ENCODE measurements at places on chromosomes 3 and 15. TPM values are rescaled to one million over a fixed set of nuclear protein-coding genes. Genes with fewer than 3 reads are reported as not detected.

DNA sequence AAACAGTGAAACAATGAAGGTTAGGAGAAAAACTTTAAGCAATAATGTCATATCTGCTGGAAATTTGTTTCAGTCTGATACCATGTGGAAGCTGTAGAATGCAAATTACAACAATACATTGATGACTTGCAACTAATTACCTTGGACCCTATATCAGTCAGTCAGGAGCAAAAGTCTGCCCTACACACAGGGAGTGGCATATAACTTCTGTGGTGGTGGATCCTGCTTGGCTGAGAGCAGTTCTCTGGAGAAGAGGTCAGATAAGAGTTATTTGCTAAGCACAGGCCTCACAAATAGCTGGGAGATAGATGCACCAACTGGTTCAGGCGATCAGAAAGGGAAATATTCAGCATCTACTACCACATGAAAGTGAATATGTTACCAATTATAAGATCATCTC is 1364.6 kb upstream of the EPHA6 start:
- peaks cover 3% of the 10 kb centered on the region for H3K27me3 ChIP-seq
- no peak overlapping the region for H3K27ac ChIP-seq

DNA sequence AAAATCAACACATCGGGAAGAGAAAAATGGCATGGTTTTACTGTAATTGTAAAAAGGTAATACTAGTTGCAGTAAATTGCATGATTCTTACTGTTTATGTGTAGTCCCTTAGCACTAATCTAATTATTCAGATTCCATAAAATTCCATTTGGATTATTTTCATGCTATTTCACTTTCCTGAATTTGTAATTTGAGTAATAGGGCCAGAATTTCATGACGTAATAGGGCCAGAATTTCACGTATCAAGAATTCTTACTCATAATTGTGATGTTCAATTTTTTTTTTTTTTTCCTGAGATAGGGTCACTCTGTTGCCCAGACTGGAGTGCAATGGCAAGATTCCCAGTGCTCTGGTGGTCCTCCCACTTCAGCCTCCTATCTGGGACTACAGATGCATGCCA is 2.9 kb upstream of the U2SURP start:
- no peak for DNase-seq
- no peak overlapping the region for H3K27ac ChIP-seq
- no peaks in the 10 kb centered on the region for H3K27me3 ChIP-seq
- no peaks in the 10 kb centered on the region for H3K36me3 ChIP-seq
- peaks cover 27% of the 10 kb centered on the region for H3K4me1 ChIP-seq

DNA sequence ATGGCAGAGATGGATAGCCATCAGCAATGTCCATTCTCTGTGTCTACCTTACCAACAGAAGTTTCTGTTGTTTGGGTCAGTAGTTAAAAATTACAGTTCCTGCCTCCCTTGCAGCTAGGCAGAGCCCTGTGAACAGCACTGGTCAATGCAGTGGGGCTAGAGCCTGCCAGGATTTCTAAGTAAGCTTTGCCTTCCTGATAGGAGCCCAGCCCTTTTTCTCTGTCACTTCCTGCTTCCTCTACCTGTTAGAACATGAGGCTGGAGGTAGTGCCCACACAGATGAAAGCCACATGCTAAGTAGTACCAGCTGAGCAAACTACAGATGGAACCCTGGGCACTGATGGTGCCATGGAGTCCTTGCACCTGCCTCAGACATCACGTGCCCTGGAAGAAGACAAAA is 45.0 kb downstream of the MGLL start:
- H3K27ac ChIP-seq, result peak overlapping the region; percentile 95
- H3K4me1 ChIP-seq, result peaks cover 82% of the 10 kb centered on the region
- no peak for DNase-seq
- H3K27me3 ChIP-seq, result no peaks in the 10 kb centered on the region
- no peak overlapping the region for H3K4me3 ChIP-seq

GRCh38 chr15:58748852-58749531 is 515 bp downstream of the ADAM10 start:
- H3K4me1 ChIP-seq, result peaks cover 29% of the 10 kb centered on the region
- peak overlapping the region; percentile 93 for H3K27ac ChIP-seq
- no peaks in the 10 kb centered on the region for H3K27me3 ChIP-seq

DNA sequence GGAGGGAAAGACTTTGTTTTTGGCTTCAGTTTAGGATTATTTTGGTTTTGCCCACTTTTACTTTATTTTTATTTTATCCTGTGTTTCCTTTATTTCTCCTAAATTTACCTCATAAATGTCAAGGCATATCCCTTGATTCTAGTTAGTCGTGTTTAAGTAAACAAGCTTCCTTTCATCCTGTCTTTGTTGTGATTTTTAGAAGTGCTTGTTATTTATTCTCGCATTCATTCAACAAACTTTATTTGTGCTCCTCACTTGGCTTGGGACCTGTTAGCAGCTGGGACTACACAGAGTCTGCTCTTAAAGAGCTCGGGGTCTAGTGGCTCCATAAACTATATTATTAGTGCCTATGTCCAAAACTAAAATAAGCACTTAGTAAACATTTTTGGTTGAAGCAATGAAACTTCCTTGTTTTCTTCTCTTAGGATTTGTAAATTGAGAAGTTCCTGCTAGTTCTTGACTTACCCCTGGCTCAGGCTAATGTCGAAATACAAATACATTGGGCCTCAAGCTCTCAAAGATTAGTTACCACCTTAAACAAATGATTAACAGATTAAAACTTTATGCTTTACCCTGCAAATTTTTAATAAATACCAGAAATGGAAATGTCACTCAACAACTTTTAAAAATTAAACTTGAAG is 19.0 kb upstream of the DMXL2 start:
- DNase-seq, result no peak
- no peaks in the 10 kb centered on the region for H3K4me1 ChIP-seq
- H3K36me3 ChIP-seq, result no peaks in the 10 kb centered on the region
- no peak overlapping the region for H3K27ac ChIP-seq
- H3K4me3 ChIP-seq, result no peak overlapping the region

DNA sequence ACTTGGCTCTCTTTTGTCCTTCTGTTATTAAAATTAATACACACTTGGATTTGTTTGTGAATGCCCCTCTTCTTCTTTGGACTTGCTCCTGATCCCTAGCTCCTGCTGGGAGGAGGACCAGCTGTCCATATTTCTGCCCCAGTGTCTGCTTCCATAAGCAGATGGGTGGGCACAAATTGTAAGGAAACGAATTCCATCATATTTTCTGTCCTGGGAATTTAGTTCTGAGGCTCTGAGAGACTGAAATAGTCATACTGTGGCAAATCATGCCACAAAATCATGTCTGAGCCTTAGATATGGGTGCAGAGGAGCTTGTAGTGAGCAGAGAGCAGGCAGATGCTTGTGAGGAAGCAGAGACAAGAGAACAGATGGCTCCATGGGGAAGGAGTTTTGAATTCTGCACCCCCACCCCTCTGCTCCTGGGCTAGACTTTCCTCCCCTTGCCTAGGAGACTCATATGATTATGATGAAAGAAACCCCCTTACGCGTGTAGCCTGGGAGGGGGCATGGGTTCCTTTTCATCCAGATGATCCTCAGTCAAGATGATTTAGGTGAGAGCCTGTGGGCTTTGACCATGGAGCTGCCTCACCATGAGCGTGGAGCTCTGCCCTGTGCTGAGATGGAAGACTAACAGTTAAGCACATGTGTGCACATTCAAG is 50.6 kb downstream of the SV2B start:
- no peak overlapping the region for H3K27ac ChIP-seq
- no peaks in the 10 kb centered on the region for H3K4me1 ChIP-seq
- H3K36me3 ChIP-seq, result no peaks in the 10 kb centered on the region
- no peaks in the 10 kb centered on the region for H3K27me3 ChIP-seq
- peak; percentile 36 for DNase-seq

DNA sequence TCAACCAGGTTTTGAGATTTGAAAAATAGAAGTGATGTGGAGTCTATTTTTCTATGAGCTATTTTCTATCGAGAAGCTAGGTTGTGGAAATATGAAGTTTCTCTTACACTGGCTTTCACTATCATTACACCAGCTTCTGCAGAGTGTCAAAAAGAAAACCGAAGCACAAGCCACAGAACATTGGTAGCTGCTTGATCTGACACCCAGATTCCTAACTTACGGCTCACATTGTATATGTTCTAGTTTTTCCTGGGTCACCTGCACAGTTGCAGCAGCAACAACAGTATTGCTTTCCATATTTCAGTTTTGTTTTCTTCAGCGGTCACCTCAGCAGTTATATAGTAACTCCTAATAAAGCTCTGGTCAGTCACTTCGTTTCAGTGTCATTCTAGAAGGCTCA is 790.1 kb downstream of the PLOD2 start:
- H3K27me3 ChIP-seq, result no peaks in the 10 kb centered on the region
- no peaks in the 10 kb centered on the region for H3K4me1 ChIP-seq
- H3K27ac ChIP-seq, result no peak overlapping the region
- no peak for DNase-seq

GRCh38 chr15:94002041-94002440 is 229.3 kb upstream of the MCTP2 start:
- no peak overlapping the region for H3K4me3 ChIP-seq
- peaks cover 17% of the 10 kb centered on the region for H3K4me1 ChIP-seq
- H3K36me3 ChIP-seq, result no peaks in the 10 kb centered on the region
- no peak for DNase-seq
- H3K27me3 ChIP-seq, result peaks cover 12% of the 10 kb centered on the region
- H3K27ac ChIP-seq, result no peak overlapping the region

- no peaks in the 10 kb centered on the region for H3K4me1 ChIP-seq
- H3K4me3 ChIP-seq, result no peak overlapping the region
- no peak overlapping the region for H3K27ac ChIP-seq
- no peak for DNase-seq
- no peaks in the 10 kb centered on the region for H3K27me3 ChIP-seq
Observed at GRCh38 chr3:62500556-62501288, 127.4 kb upstream of the FEZF2 start.

DNA sequence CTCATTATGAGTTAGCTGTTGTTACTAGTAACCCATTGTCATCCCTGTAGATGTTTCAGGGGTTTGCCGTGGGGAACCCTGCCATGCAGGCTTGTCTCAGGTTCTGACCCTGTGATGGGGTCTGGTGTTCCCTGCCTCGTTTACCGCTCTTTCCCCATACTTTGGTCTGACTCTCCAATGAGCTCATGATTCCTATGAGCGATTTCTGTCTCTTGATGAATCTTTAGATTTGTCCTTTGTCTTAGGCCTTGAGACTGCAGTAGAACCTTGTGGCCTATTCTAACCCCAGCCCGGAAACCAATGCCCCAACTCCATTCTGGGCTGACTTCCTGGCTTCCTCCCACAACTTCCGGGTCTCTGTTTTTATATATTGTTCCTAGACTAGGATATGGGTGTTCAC is 11.3 kb upstream of the IQGAP1 start:
- DNase-seq, result no peak
- H3K36me3 ChIP-seq, result no peaks in the 10 kb centered on the region
- H3K4me1 ChIP-seq, result no peaks in the 10 kb centered on the region
- no peak overlapping the region for H3K27ac ChIP-seq
- H3K27me3 ChIP-seq, result no peaks in the 10 kb centered on the region

DNA sequence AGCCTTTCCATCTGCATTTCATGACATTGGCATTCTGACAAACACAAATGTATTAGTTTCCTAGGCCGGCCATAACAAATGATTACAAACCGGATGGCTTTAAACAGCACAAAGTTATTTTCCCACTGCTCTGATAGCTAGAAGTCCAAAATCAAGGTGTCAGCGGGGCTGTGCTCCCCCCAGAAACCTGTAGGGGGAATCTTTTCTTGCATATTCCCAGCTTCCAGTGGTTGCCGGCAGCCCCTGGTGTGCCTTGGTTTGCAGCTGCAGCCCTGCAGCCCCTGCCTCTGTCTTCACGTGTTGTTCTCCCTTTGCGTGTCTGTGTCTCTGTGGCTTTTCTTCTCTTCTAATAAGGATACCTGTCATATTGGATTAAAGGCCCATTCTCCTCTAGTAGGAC is 79.0 kb upstream of the CDV3 start:
- H3K4me3 ChIP-seq, result no peak overlapping the region
- H3K4me1 ChIP-seq, result peaks cover under 1% of the 10 kb centered on the region
- no peaks in the 10 kb centered on the region for H3K36me3 ChIP-seq
- no peak for DNase-seq
- no peak overlapping the region for H3K27ac ChIP-seq
- no peaks in the 10 kb centered on the region for H3K27me3 ChIP-seq

GRCh38 chr3:134485075-134485717 is 589 bp downstream of the ANAPC13 start:
- peaks cover 21% of the 10 kb centered on the region for H3K36me3 ChIP-seq
- no peak for DNase-seq
- peaks cover 44% of the 10 kb centered on the region for H3K4me1 ChIP-seq
- H3K4me3 ChIP-seq, result peak overlapping the region; percentile 91
- peak overlapping the region; percentile 97 for H3K27ac ChIP-seq
- H3K27me3 ChIP-seq, result no peaks in the 10 kb centered on the region

- H3K4me1 ChIP-seq, result peaks cover 77% of the 10 kb centered on the region
- no peak overlapping the region for H3K4me3 ChIP-seq
- peak overlapping the region; percentile 96 for H3K27ac ChIP-seq
Observed at GRCh38 chr3:29694783-29695182, 413.9 kb downstream of the RBMS3 start.

DNA sequence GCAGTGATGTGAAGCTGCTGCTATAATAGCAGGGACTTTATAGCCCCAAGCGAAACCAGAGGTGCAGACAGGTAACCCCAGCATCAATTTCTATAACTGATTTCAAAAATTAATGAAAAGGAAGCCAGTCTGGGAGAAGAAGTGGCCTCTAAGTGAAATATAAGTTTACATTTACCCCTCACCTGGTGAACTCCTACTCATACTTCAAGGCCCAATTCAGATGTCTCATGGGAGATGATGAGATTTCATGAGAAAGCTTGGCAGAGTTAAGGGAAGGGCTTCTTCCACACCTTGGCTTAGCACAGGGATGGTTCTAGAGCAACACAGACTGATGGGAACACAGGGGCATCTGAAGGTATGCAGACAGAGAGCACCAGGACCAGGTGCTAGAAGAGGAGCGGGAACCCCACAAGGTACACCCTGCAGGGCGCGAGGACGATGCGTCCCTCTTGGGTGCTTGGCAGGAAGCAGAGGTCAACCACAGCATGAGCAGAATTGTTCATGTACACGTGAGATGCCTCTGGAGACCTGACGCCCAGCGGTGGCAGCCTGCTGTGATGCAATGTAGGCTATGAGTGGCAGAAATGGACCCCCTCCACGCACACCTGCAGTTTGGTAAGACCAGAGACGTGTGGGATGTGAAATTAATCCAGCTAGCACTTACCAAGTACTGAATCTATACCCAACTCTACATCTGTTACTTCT is 102.9 kb downstream of the SRGAP3 start:
- no peaks in the 10 kb centered on the region for H3K4me1 ChIP-seq
- no peak for DNase-seq
- H3K4me3 ChIP-seq, result no peak overlapping the region
- H3K27ac ChIP-seq, result no peak overlapping the region

DNA sequence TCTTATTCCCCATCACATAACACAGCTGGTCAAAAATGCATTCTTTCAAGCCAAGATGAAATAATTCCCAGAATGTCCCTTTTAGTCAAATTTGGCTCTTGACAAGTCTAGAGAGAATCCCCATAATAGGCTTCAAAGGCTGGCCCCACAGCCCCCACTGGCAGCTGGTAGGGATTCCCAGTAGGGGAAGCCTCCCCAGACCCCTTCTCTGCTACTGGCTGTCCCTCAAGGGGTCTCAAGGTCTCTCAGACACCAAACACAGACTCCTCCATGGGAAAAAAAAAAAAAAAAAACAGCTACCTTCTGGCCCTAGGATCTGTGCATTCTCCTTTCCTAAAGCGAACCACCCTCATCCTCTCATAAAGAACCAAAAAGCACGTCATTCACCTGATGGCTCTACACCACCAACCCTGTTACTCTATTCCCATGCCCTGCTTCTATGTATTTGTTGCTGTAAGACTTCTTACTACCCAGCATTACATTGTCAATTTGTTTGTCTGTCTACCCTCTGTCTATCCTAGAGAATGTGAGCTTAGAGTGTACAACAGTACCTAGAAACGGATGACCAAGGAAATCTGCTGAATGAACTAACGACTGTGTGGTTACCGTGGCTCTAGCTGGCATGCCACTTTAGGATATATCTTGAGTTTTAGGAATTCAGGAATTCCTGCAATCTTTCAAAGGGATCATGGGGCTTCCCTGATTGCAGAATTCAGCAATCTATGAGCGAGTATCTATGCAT is 164.1 kb upstream of the NSMCE3 start:
- no peaks in the 10 kb centered on the region for H3K27me3 ChIP-seq
- H3K36me3 ChIP-seq, result no peaks in the 10 kb centered on the region

Gene CYP1A2
- not detected for total RNA-seq

Data from osteocyte (in vitro differentiated cells).